ENCODE measurements at places on chromosomes 2 and 18. TPM values are rescaled to one million over a fixed set of nuclear protein-coding genes. Genes with fewer than 3 reads are reported as not detected.

SPATA3 gene
- not detected for total RNA-seq

OTOF gene
- not detected for total RNA-seq

ANKRD53 gene
- total RNA-seq: 6.5 TPM

AQP12A gene
- not detected for total RNA-seq

TMEFF2 gene
- 4.7 TPM for total RNA-seq

ANKRD44 gene
- total RNA-seq: 29.2 TPM

TBR1 gene
- not detected for total RNA-seq

CDK5R2 gene
- not detected for total RNA-seq

- DNase-seq: no peak
Measured at GRCh38 chr2:21372654-21373053, 248.9 kb downstream of the TDRD15 start.

GRCh38 chr2:214193943-214194342 is 216.9 kb upstream of the VWC2L start:
- DNase-seq: peak; percentile 72

DNA sequence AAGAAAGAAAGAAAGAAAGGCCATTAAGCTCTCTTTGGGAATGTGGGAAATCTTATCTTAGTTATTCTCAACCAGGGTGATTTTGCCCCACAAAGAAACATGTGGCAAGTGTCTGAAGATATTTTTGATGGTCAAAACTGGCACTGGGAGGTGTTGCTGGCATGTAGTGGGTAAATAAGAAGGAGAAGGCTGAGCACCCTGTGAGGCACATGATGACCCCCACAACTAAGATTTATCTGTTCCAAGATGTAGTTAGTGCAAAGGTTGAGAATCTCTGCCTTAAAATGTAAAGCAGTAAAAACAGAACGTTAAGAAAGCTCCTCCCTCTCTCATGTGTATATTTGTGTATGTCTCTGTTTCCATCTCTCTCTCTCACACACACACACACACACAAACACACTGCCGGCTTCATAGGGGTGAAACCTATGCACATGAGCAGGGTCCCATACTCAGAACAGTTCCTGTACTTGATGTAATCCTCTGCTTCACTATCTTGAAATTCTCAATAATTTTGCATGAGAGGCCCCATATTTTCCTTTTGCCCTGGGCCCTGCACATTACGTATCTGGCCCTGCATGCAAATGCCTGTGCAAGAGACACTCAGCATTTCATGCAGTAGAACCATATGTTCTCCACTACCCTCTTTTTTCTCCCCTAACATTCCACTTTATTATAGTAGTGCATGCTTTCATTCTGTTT is 94.3 kb downstream of the MREG start:
- peak; percentile 20 for DNase-seq

GRCh38 chr2:163345795-163346573 is 389.8 kb downstream of the FIGN start:
- peak; percentile 72 for DNase-seq

DNA sequence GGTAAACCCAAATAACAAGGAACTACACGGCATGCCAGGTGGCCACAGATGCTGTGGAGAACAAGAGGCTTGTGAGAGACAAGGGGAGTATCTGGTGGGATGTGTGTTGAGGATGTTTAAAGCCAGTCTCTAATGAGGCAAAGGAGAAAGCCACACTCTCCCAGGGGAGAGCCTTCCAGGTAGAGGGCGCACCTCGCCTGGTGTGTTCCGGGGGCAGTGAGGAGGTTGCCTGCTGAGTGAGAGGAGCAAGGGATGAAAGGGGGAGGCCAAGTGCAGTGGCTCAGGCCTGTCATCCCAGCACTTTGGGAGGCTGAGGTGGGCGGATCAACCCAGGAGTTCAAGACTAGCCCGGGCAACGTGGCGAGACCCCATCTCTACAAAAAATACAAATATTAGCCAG is 16.2 kb downstream of the SAG start:
- DNase-seq: no peak

DNA sequence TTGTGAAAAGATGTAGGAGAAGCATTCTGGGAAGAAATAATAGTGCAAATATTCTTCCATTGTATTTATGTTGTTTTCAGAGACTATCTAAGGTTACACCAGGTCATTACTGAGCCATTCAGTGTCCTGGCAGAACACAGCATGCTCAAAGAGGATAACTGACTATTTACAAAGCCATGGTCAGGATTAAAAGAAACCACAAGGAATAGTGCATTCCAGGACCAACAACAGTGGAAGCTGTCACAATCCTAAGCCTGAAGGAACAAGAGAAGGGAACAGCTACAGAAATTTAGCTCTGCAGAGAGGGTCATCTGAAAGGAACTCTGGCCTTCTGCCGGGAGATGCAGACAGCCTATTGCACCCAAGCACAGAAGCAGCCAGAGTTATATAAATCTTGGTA is 116.7 kb downstream of the DSC3 start:
- DNase-seq: no peak

- no peak for DNase-seq
Measured at GRCh38 chr18:58726671-58727070, 55.4 kb downstream of the MALT1 start.

GRCh38 chr2:235170016-235170415 is 218.2 kb downstream of the SH3BP4 start:
- DNase-seq: peak; percentile 37

- no peak for DNase-seq
Measured at GRCh38 chr2:205609113-205609512, 73.2 kb upstream of the NRP2 start.

DNA sequence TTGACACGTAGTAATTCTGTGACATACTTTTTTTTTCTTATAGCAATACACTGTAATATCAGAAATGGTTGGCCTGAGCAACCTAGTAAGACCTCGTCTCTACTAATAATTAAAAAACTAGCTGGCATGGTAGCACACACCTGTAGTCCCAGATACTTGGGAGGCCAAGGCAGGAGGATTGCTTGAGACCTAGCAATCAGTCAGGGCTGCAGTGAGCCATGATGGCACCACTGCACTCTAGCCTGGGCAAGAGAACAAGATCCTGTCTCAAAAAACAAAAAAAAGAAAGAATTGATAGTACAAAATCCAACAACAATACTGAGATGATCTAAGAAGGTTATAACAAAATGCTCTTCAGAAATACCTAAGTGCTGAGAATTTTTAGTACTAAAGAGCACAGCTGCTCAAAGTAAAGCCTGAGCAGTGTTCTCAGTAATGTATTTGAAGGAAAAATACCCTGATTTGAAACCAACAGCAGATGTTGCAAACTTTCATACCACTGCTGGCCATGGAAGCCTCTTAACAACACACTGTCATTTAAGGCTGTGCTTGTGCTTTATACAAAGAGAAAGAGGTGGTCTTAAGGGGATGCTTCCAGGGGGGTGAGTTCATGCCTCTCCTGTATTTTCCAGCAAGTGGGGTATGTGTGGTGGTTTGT is 132.6 kb upstream of the CDCA7 start:
- DNase-seq: no peak

- peak; percentile 56 for DNase-seq
Measured at GRCh38 chr2:216328347-216328746, 43.9 kb downstream of the MARCHF4 start.

GRCh38 chr2:203898657-203899056 is 31.1 kb downstream of the CTLA4 start:
- no peak for DNase-seq

DNA sequence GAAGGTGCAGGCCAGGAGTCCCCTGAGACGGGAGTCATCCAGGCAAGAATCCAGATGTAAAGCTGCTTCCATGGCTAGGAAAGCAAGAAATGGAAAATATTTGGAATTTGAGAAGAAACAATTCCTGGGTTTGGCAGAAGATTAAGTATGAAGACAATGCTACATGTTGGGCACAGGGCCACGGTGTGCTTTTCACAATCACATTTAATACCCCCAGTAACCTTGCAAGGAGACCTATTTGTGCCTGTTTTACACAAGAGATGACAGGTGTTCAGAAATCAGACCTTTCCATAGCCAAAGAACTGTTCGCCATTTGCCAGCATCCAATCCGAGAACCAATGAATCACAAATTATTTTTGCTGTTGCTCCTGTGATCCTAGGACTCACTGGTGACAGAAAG is 50.5 kb downstream of the KCTD1 start:
- peak; percentile 73 for DNase-seq

GRCh38 chr2:61255580-61256437 is 93.8 kb downstream of the C2orf74 start:
- peak; percentile 75 for DNase-seq

GRCh38 chr2:16257322-16258028 is 317.1 kb downstream of the MYCN start:
- DNase-seq: no peak

DNA sequence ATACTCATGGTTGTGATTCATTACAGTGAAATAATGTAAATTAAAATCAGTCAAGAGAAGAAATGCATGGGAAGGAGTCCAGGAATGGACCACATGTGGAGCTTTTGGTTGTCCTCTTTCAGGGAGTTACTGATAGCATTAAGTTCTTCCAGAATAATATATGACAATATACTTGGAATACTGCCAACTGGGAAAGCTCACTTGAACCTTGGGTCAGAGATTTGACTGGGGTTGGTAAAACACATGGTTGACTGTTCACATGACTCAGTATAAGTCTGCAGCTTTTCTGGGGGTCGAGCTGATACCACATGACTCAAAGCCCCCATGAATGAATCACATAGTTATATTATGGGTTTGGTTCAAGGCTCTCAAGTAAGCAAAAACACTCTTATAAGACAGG is 1109.0 kb upstream of the CHAC2 start:
- DNase-seq: peak; percentile 99

DNA sequence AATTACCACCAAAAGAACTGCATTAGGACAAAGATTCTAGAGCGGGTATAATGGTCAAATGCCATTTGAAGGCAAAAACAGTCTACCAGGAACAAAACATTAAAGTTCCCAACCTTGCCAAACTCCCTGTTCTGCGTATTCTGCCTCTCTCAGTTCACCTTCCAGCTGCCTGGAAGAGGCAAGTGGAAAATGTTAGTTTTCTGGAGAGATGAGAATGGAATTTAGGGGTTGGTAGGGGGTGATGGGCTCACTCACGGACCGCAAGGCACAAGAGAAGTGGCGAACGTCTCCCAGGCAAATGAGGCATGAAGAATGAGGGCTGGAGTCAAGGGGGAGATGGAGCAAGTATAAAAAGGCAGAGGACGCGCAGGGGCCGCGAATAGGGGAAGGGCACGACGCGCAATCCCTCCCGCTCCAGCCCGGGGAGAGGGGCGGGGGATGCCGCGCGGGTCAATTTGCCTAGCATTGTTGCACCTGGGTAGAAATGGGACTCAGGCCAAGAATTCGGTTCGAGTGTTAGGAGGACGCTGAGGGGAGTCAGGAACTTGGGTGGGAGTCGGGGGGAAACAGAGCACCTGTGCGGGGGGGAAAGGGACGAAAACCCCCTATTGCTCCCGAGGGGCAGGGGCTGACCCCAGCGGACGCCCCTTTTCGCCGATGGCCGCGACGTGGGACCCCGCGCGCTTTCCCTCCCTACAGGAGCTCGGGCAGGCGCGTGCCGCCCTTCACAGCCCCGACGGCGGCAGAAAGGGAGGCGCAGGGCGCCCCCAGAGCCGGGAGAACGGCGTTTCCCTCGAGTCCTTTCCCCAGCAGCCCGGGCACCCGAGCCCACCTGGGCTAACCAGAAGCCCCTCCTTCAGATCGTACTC is 573 bp downstream of the PAIP2B start:
- DNase-seq: no peak

- peak; percentile 92 for DNase-seq
Measured at GRCh38 chr2:12721566-12722446, 5.1 kb downstream of the TRIB2 start.

DNA sequence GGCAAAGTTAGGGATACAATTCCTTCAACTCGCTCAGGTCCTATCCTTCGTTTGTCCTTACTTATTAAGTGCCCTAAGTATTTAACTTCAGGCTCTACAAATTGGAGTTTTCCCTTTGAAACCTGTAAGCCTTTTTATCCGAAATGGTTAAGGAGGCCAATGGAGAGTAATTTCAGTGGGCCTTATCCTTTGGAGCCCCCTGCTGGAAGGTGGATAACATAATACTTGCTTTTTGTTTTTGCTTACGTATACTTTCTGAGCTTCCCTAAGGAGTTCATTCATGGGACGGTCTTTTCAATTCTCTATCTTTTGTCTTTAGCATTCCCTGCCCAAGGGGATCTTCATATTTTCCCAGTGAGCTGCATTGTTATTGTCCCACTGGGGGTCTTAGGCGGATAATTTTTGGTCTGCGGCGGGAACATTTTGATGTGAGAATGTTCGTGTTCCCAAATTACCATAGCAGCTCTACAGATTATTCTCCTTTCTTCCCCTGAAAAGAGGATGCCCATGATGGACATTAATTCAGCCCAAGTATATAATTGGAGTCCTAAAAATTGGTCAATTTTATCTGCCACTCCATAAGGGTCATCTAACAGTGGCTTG is 34.4 kb upstream of the TRAPPC8 start:
- DNase-seq: peak; percentile 72

DNA sequence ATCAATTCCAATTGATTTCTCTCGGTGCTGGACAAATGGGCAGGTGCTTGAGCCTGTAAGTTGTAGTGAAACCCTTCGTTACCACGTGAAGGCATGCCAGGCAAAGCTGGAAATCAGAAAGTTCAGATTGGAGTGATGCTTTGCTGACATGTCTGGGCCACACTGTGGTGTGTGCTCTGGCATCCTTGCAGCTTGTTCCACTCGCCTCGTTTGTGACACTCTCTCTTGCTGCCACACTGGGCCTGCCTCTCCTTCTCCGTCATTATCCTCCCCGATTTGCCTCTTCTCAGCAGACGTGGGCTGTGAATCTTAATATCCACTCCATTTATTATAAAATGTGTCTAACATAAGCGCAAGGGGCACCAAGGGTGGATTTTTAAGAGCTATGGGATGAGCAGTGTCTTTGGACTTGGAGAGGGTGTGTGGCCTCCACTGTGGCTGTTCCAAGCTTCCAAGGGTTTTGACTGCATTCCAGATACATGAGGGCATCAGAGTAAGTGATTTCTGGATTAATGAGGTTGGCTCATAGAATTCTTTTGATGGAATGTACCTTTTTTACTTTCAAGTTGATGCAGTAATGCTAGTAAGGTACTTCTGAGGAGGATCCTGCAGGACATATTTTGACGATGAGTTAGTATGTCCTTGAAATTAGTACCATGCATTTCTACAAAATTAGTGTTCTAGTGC is 238.8 kb downstream of the TPGS2 start:
- peak; percentile 6 for DNase-seq

DNA sequence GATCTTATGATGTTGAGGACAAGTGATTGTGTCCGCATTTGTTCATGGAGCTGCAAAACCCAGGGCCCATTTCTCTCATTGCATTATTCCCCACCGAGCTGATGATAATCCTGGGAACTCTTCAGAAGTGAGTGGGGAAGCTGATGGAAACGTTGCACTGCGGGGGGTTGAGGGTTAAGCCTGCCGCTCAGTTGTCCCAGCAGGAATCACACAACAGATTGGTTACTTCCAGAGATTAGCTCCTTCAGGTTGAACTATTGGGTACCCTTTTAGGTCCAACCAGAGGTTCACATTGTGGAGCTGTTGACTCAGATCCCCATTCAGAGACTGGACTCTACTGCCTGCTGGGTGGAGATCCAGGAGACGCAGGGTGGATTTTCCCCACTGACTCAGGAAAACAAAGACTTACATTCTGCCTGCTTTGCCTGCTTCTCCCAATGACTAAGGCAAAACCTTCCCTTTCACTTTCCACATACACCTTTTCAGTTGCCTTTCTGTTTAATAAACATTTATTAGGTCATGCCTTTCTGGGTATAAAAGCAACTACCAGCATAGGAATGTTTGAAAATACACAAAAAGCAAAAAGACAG is 286.4 kb downstream of the TXNL1 start:
- DNase-seq: peak; percentile 9

- no peak for DNase-seq
Measured at GRCh38 chr2:74001781-74002504, 17.2 kb downstream of the TET3 start.
